Small intestine (tissue), 16 donors: ENCODE measurements at places on chromosomes 4 and X. TPM values are rescaled to one million over a fixed set of nuclear protein-coding genes. Genes with fewer than 3 reads are reported as not detected.

- no peaks in the 10 kb centered on the region for H3K36me3 ChIP-seq
- no peaks in the 10 kb centered on the region for H3K4me1 ChIP-seq
- H3K27ac ChIP-seq: no peak overlapping the region
- no peak overlapping the region for H3K4me3 ChIP-seq
- no peak for DNase-seq
Observed at GRCh38 chrX:13284570-13284969, 35.3 kb downstream of the ATXN3L start.

DNA sequence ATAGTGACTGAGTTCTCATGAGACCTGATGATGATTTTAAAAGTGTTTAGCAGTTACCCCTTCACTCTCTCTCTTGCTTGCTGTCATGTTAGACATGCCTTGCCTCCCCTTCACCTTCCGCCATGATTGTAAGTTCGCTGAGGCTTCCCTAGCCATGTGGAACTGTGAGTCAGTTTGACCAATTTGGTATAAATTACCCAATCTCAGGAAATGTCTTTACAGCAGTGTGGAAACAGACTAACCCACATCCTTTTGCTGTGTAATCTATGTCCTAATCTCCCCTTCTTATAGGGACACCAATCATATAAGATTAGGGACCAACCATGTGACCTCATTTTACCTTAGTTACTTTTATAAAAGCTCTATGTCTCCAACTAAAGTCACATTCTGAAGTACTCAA lies 677.8 kb downstream of the ADGRL3 start:
- no peaks in the 10 kb centered on the region for H3K4me1 ChIP-seq
- no peak overlapping the region for H3K27ac ChIP-seq
- no peaks in the 10 kb centered on the region for H3K27me3 ChIP-seq
- no peak for DNase-seq
- no peaks in the 10 kb centered on the region for H3K36me3 ChIP-seq

- no peaks in the 10 kb centered on the region for H3K36me3 ChIP-seq
- no peaks in the 10 kb centered on the region for H3K4me1 ChIP-seq
- no peak for DNase-seq
- no peak overlapping the region for H3K27ac ChIP-seq
- H3K27me3 ChIP-seq: no peaks in the 10 kb centered on the region
- no peak overlapping the region for H3K4me3 ChIP-seq
Observed at GRCh38 chrX:130556951-130557350, 155.2 kb downstream of the RBMX2 start.

GRCh38 chr4:152673489-152673888 lies 6.3 kb downstream of the TMEM154 start:
- H3K36me3 ChIP-seq: no peaks in the 10 kb centered on the region
- no peaks in the 10 kb centered on the region for H3K4me1 ChIP-seq
- no peak overlapping the region for H3K27ac ChIP-seq

GRCh38 chrX:138128027-138128671 lies 562.2 kb downstream of the ZIC3 start:
- no peaks in the 10 kb centered on the region for H3K36me3 ChIP-seq
- peak; percentile 6 for DNase-seq
- no peak overlapping the region for H3K27ac ChIP-seq
- H3K4me3 ChIP-seq: no peak overlapping the region
- no peaks in the 10 kb centered on the region for H3K27me3 ChIP-seq

- H3K4me1 ChIP-seq: no peaks in the 10 kb centered on the region
- no peaks in the 10 kb centered on the region for H3K27me3 ChIP-seq
- H3K36me3 ChIP-seq: no peaks in the 10 kb centered on the region
- DNase-seq: no peak
- H3K4me3 ChIP-seq: no peak overlapping the region
Observed at GRCh38 chr4:108840426-108840975, 77.6 kb upstream of the ETNPPL start.

- no peak overlapping the region for H3K4me3 ChIP-seq
- peak overlapping the region; percentile 58 for H3K27ac ChIP-seq
- H3K4me1 ChIP-seq: no peaks in the 10 kb centered on the region
- no peaks in the 10 kb centered on the region for H3K27me3 ChIP-seq
Observed at GRCh38 chr4:13918110-13918509, 290.6 kb upstream of the BOD1L1 start.

DNA sequence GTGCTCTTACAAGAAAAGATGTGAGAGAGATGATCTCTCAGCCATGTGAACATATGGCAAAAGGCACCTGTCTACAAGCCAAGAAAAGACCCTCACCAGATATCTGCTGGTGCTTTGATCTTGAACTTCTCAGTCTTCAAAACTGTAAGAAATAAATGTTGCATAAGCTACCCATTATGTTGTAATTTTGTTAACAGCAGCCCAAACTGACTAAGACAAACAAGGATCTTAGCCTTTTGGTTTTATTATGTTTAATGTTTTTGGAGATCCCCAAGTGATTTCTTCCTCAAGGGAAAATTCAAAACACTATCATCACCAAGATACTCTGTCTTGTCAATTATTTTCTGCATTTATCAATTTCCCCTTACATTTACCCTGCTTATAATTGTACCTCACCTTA lies 21.8 kb upstream of the CCNI start:
- no peak overlapping the region for H3K27ac ChIP-seq
- no peaks in the 10 kb centered on the region for H3K4me1 ChIP-seq
- H3K27me3 ChIP-seq: no peaks in the 10 kb centered on the region

- H3K36me3 ChIP-seq: no peaks in the 10 kb centered on the region
- H3K27ac ChIP-seq: no peak overlapping the region
- H3K27me3 ChIP-seq: no peaks in the 10 kb centered on the region
- DNase-seq: peak; percentile 52
- peaks cover 11% of the 10 kb centered on the region for H3K4me1 ChIP-seq
Observed at GRCh38 chr4:106809076-106809475, 227.0 kb downstream of the DKK2 start.

DNA sequence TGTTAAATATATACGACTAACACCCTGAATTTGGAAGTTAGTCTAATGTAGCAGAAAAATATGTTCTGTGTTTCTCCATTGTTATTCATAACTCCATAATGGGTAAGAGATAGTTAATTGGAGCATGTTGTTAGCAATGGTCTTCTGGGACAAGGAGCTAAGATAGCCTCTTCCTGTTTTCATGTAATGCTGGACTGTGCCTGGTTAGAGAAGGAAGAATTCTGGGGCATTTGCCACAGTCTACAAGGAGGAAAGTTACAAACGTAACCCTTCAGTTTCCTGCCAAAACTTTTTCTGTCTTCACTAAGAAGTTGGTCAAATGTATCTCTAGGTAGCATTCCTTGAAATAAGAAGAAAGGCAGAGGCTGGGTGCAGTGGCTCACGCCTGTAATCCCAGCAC lies 5.8 kb downstream of the PRDX4 start:
- no peak overlapping the region for H3K27ac ChIP-seq
- H3K4me1 ChIP-seq: no peaks in the 10 kb centered on the region
- H3K4me3 ChIP-seq: no peak overlapping the region
- H3K36me3 ChIP-seq: peaks cover 5% of the 10 kb centered on the region

GRCh38 chr4:71765350-71765749 lies 18.5 kb downstream of the GC start:
- H3K4me1 ChIP-seq: no peaks in the 10 kb centered on the region
- H3K4me3 ChIP-seq: no peak overlapping the region
- no peak overlapping the region for H3K27ac ChIP-seq
- H3K36me3 ChIP-seq: no peaks in the 10 kb centered on the region
- H3K27me3 ChIP-seq: no peaks in the 10 kb centered on the region

GRCh38 chr4:72888331-72888730 lies 181.2 kb downstream of the COX18 start:
- H3K4me3 ChIP-seq: no peak overlapping the region
- no peaks in the 10 kb centered on the region for H3K27me3 ChIP-seq
- no peaks in the 10 kb centered on the region for H3K4me1 ChIP-seq
- no peaks in the 10 kb centered on the region for H3K36me3 ChIP-seq

- no peaks in the 10 kb centered on the region for H3K27me3 ChIP-seq
- H3K4me3 ChIP-seq: no peak overlapping the region
- no peak for DNase-seq
- H3K36me3 ChIP-seq: no peaks in the 10 kb centered on the region
- no peak overlapping the region for H3K27ac ChIP-seq
- no peaks in the 10 kb centered on the region for H3K4me1 ChIP-seq
Observed at GRCh38 chrX:74346088-74346487, 42.1 kb downstream of the ZCCHC13 start.

DNA sequence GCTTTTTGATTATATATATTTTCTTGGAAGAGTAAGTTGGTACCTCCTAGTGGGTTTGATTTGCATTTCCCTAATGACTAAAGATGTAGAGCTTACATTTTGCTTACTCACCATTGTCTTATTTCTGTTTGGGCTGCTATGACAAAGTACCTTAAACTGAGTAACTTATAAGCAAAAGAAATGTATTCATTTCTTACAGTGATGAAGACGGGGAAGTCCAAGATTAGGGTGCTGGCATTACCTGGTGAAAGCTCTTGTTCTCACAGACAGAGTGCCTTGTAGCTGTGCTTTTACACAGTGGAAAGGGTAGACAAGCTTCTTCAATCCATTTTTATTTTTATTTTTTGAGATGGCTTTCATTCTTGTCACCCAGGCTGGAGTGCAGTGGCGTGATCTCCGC lies 229.2 kb upstream of the AGA start:
- no peak overlapping the region for H3K27ac ChIP-seq
- no peaks in the 10 kb centered on the region for H3K4me1 ChIP-seq
- no peaks in the 10 kb centered on the region for H3K27me3 ChIP-seq
- DNase-seq: no peak
- no peak overlapping the region for H3K4me3 ChIP-seq

DNA sequence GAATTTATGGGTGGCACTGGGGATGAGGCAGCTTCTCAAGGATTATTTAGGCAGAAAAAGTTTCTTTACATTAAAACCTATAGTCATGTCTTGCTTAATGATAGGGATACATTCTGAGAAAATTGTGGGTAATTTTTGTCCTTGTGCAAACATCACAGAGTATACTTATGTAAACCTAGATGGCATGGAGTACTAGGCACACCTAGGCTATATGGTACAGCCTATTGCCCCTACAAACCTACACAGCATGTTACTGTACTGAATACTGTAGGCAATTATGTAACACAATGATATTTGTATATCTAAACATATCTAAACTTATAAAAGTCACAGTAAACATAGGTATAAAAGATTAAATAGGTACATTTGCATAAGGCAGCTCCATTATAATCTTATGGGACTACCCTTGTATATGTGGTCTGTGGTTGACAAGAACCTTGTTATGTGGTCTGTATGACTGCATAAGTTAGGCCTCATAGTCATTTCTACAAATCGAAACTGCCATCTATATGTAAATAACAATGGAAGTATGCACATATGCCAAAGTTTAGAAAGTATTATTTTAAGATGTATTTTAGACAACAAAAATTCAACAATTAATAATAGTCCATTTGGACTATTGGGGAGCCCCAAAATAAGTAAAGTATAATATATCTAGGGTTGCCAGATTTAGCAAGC lies 87.3 kb downstream of the CFAP299 start:
- H3K36me3 ChIP-seq: no peaks in the 10 kb centered on the region
- H3K4me3 ChIP-seq: no peak overlapping the region
- peaks cover 3% of the 10 kb centered on the region for H3K4me1 ChIP-seq
- H3K27me3 ChIP-seq: no peaks in the 10 kb centered on the region

DNA sequence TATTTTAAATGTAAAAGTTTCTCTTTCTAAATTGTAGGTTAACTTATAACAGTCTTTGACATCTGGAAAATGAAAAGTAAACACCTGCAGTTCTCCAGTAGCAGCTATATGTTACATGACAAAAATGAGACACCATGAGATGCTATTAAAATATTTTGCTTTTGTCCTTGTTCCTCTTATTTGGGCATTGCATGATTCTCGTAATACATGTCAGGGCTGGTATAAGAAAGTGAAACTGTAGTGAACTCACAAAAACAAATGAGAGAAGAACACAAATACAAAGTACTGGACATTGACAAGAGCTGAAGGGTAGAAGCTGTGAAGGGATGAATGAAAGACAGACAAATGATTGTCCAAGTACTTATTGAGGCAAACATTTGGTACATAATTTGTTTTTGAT lies 9.0 kb downstream of the GK2 start:
- no peaks in the 10 kb centered on the region for H3K27me3 ChIP-seq
- DNase-seq: no peak
- H3K27ac ChIP-seq: no peak overlapping the region
- H3K4me1 ChIP-seq: no peaks in the 10 kb centered on the region
- no peaks in the 10 kb centered on the region for H3K36me3 ChIP-seq
- H3K4me3 ChIP-seq: no peak overlapping the region

GRCh38 chrX:45621376-45622041 lies 420.8 kb upstream of the DIPK2B start:
- H3K4me3 ChIP-seq: no peak overlapping the region
- H3K36me3 ChIP-seq: no peaks in the 10 kb centered on the region
- no peaks in the 10 kb centered on the region for H3K4me1 ChIP-seq
- no peaks in the 10 kb centered on the region for H3K27me3 ChIP-seq
- no peak for DNase-seq

GRCh38 chrX:154296731-154297130 lies 1.1 kb downstream of the TKTL1 start:
- H3K4me3 ChIP-seq: no peak overlapping the region
- H3K27ac ChIP-seq: no peak overlapping the region
- no peak for DNase-seq
- no peaks in the 10 kb centered on the region for H3K36me3 ChIP-seq
- H3K4me1 ChIP-seq: no peaks in the 10 kb centered on the region

- H3K4me3 ChIP-seq: no peak overlapping the region
- no peaks in the 10 kb centered on the region for H3K4me1 ChIP-seq
- no peak overlapping the region for H3K27ac ChIP-seq
- no peaks in the 10 kb centered on the region for H3K36me3 ChIP-seq
- DNase-seq: no peak
Observed at GRCh38 chr4:162356181-162356580, 192.4 kb upstream of the FSTL5 start.

Gene ZBTB49
- polyA plus RNA-seq: 2.4 TPM

Gene SERPINA7
- 0.49 TPM for polyA plus RNA-seq

Gene XAGE1A
- polyA plus RNA-seq: not detected

Gene MAGEC3
- polyA plus RNA-seq: not detected

Gene XKRX
- polyA plus RNA-seq: 1.4 TPM

Gene MAGEA2B
- polyA plus RNA-seq: not detected

Gene CWH43
- polyA plus RNA-seq: not detected

Gene C1QTNF7
- 0.54 TPM for polyA plus RNA-seq

Gene FAM236B
- not detected for polyA plus RNA-seq

Gene GDPD2
- 7.9 TPM for polyA plus RNA-seq

Gene ARMCX4
- polyA plus RNA-seq: 16.2 TPM

Gene MAOB
- 179 TPM for polyA plus RNA-seq

Gene FGA
- polyA plus RNA-seq: not detected

Gene MAGEA10
- not detected for polyA plus RNA-seq

Gene EDNRA
- polyA plus RNA-seq: 0.27 TPM

Gene STPG2
- not detected for polyA plus RNA-seq

Gene P2RY10
- polyA plus RNA-seq: not detected

Gene F8A3
- 3.9 TPM for polyA plus RNA-seq
